Immature natural killer cell (primary cell): ENCODE measurements at places on chromosomes 16 and 17.

- DNase-seq: no peak
Measured at GRCh38 chr17:1460233-1460632, 4.2 kb upstream of the CRK start.

DNA sequence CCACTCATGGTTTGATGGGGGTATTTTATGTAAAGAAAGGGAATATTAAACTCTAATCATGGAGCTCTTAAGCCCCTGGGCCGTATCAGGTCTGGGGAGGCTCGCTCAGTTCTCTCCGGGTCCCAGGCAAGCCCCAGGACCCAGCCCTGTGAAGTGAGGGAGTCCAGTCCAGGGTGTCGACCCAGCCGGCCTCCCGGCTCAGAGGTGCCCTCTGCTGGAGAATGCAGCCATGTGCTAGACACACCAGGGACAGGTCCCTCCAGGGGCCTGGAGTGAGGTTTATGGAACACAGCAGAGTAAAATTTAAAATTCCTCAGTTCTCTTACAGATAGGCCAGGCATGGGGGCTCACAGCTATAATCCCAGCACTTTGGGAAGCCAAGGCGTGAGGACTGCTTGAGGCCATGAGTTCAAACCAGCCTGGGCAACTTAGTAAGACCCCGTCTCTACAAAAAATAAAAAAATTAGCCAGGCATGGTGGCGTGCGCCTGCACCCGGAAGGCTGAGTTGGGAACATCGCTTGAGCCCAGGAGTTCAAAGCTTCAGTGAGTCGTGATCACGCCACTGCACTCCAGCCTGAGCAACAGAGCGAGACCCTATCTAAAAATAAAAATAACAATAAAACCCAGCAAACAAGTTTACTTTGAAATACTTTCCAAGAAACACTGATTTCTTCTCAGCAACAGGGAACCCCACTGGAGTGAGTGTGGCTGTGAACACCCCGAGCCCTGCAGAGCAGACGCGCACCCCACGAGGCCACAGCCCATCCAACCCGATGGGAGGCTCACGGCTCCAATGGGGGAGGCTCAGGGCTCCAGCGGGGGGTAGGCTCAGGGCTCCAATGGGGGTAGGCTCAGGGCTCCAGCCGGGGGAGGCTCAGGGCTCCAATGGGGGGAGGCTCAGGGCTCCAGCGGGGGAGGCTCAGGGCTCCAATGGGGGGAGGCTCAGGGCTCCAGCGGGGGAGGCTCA, 72.2 kb downstream of the ZNF778 start:
- DNase-seq: peak; percentile 60

GRCh38 chr17:76268015-76268749, 3.0 kb downstream of the UBALD2 start:
- no peak for DNase-seq

DNA sequence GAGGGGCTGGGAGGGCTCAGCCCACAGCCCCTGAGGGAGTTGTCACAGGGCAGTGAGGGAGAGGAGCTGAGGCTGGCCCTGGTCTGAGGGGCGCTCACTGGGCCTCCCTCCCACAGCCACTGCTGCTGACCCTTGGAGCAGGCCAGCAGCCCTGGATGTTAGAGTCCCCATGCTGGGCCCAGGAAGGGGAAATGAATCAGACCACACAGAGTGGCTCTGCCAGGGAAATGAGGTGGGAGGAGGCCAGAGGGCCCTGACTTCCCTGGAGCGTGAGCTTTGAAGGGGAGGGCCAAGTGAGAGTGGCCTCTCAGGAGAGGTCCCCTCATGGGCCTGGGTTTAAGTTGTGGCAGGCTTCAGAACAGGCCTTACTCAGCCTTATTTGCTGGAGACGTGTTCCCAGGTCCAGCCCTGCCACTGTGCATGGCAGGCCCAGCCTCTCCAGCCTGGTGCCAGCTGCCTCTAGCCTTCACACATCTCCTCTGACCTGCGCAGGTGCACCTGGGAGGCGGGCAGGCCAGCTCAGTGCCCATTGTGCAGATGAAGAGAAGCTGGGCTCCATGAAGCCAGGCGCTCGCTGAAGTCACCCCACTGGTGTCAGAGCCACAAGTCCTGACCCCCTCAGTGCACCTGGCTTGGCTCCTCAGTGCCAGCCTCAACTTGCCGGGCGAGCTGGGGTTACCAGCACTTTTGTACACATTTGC, 15.4 kb downstream of the GPT2 start:
- no peak for DNase-seq

DNA sequence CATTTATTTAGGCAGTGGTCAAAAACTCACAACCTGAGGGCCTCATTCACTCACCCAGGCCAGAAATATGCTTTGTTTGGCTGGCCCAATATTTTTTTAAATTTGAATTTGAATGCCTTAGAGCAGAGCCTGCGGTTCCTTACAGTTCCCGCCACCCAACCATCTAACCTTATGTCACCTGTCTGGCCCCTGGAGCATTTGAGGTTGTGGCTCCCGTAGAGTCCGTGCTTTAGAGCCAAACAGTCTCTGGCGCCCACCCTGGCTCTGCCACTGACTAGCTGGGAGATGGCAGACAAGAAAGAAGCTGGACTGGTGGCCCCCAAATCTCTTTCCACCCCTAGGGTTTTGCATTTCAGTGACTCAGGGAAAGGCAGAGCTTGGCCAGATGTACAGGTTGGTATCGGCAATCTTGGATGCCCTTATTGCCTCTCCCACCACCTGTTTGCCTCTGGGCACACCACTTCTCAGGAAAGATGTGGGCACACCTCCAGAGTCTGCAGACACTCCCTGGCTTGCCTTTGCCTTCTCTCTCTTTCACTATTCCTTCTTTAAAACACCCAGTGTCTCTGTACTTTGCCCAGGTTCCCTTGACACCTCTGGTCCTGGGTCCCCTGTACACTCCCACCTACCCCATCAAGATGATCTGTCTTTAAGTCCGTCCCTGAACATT, 1.9 kb upstream of the MAP3K14 start:
- DNase-seq: no peak

- DNase-seq: no peak
Measured at GRCh38 chr17:2985318-2985717, 78.1 kb downstream of the OR1D5 start.

- no peak for DNase-seq
Measured at GRCh38 chr16:71460941-71461340, 1.1 kb downstream of the ZNF23 start.

GRCh38 chr16:1011316-1012082, 29.9 kb downstream of the SOX8 start:
- DNase-seq: no peak

DNA sequence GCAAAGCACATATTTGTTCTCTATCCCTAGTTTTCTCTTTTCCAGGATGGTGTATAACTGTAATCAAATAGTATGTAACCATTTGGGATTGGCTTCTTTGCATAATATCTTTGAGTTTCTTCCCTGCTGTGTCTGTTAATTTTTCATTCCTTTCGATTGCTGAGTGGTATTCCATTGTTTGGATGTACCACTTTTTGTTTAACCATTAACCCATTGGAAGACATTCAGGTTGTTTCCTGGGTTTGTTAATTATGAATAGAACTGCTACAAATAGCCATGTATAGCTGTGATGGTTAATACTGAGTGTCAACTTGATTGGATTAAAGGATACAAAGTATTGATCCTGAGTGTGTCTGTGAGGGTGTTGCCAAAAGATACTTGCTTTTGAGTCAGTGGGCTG, 4.6 kb upstream of the SLFN13 start:
- no peak for DNase-seq

- no peak for DNase-seq
Measured at GRCh38 chr16:72241930-72242329, 70.0 kb upstream of the PMFBP1 start.

DNA sequence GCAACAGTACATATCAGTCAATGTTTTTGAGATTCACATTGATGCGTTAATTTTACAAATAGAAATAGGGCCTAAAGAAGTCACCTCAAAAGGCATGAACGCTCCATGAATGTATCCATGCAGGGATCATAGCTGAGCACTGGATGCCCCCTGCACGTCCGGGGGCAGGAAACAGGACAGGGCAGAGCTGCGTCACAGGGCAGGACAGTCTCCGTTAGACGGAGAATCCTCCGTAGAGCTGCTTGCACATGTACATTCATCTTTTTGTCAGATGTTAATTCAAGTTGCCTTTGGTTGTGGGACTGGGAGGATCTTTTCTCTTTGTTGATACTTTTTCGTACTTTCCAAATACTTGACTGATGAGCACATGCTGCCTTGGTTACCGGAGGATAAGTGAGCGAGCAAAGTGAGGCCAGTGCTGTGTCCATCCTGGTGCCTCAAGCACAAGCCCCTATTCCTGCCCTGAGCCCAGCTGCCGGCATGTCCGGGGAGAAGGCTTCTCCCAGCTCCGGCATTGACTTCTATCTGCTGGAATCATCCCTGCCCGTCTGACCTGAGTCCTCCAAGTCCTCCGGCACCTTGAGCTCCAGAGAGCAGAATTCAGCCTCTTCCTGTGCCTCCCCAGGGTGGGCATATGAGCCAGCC, 15.0 kb downstream of the GAA start:
- no peak for DNase-seq

GRCh38 chr16:2468233-2468724, 2.8 kb upstream of the NTN3 start:
- no peak for DNase-seq

DNA sequence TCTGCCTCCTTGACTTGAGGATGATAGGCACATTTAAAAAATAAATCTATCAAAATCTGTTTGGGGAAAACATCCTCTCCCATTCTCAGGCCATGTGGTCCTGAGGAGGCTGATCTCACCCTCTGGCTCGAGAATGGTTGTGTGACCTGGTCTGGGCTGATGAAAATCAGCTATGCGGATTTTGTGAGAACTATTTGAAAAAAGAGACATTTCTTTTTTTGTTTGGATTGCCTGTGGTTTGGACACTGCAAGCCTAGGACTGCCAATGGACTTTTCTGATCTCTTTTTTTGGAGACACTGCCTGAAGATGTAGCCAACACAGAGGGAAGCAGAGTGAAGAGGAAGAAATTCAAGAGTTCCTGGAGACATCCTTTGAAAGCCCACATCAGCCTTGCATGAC, 145.9 kb downstream of the HS3ST3B1 start:
- DNase-seq: no peak

DNA sequence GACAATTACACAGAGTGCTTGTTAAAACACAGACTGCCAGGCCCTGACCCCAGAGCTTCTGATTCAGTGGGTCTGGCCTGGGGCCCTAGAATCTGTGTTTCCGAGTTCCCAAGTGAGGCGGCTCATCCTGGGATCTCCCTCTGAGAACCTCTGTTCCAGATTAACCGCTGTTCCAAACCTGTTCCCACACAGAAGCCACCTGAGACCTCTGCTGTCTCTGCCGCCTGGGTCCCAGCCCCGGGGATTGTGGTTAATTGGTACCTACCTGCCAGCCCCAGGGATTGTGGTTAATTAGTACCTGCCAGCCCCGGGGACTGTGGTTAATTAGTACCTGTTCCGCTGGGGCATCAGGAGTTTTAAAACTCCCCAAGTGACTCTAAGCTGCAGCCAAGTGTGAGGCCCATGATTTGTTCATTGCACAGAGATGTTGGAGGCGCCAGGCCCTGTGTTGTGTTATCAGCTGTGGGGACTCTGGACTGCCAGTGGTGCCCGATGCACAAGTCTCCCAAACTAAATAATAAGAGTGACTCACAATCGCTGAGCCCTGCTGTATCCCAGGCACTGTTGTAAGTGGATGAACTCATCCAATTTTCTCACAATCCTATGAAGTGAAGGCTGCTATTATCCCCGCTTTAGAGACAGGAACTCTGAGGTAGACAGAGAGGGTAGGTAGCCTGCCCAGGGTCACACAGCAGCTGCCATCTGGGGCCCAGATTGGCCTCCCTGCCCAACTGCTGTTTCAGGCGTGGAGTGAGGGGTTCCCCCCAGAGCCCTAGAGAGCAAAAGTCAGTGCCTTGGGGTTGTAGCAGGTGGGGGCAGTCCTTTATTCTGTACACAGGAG, 219.7 kb downstream of the IRF8 start:
- DNase-seq: no peak

- no peak for DNase-seq
Measured at GRCh38 chr17:27157898-27158297, 136.0 kb upstream of the WSB1 start.

- DNase-seq: no peak
Measured at GRCh38 chr16:74485916-74486315, 64.6 kb upstream of the CLEC18B start.

DNA sequence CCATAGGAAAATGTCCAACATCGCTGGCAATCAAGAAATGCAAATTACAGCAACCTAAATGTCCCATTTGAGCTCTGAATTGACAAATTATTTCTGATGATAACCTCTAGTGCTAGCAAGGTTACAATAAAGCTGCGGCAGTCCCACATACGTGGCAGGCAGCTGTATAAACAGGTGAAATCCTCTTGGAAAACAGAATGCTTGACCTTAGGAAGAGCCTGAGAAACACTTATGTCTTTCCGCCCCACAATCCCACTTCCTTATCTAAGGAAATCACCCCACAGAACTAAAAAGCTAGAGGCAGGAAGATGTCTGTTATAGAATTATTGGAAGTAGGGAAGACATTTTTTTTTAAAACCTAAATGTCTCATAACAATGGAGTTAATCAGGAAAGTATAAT, 154.3 kb downstream of the KATNIP start:
- no peak for DNase-seq

DNA sequence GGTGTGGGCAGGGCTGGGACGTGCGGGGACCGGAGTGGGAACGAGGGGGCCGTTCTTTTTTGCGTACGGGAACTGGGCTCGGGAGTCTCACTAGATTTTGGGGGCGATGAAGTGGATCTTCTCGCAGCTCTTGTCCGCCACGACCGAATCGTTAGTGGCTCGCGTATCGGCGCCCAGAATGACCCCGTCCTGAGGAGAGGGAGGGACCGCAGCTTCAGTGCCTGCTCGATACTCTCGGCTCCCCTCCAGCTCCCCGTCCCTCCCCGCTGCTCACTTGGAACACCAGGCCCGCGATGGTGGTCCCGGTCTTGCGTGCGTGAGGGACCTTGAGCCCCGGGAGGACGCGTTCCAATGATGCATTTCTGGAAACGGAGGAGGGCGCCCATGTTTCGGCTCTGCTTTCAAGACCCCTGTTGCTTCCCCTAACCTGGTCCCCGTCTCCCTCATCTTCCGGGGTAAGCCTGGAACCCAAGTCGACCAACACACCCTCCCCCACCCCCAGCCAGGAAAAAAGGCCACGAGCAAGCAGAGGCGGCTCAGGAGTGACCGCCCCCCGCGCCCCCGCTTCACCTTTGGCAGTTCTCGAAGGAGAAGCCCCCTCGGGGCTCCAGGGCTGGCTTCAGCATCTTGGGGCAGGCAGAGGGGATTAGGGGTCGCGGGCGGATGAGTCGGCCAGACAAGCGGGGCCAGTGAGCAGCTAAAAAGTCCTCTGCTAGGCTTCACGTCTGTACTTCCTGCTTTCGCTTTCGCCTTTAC, at the start of gene PSMB10:
PSMB10 (minus strand) TSS at position 727 of the 756 bp plus-strand sequence; CDS start at position 626, 101 bp downstream.
- no peak for DNase-seq

- no peak for DNase-seq
Measured at GRCh38 chr16:23152386-23153178, 3.3 kb upstream of the USP31 start.

GRCh38 chr17:62085511-62086408, 20.7 kb upstream of the MED13 start:
- DNase-seq: no peak
